GM03348 (cell line): ENCODE measurements at places on chromosomes 1 and 21.
A peak's percentile ranks its signal among the peaks of the same experiment; 100 is the strongest.

- peak; percentile 20 for DNase-seq
Measured at GRCh38 chr21:21688889-21689288, 690.7 kb downstream of the NCAM2 start.

DNA sequence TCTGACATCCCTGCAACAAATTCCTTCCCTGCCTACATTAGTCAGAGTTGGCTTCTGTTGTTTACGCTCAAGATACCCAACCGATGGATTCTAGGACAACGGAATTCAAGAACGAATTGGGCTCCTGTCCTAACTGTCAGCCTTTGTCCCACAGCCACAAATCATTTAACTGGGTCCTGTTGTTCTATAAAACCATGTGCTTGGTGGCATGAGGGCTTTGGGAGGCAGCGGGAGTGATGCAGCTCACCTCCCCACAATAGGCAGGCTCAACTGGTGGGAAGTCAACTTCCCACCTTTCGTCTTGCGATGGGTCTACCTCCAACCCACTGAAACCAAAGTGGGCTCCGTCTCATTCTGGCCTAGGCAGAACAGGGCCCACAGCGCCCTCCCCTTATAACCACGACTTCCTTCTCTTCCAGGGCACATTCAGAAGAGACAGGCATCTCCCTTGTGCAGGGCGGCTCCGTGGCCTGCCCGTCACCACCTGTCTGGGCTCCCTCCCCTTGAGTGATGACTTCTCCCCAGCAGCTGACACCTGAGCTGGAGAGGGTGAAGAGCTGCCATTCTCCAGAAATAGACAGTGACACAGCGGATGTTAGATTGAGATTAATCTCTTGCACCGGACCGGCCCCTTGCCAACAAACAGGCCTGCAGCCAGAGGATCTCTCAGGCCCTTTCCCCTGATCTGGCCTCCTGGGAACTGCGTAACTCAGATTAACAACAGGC is 26.5 kb downstream of the LRRC38 start:
- no peak for DNase-seq

GRCh38 chr21:42102076-42102475 is 31.0 kb downstream of the UMODL1 start:
- no peak for DNase-seq

DNA sequence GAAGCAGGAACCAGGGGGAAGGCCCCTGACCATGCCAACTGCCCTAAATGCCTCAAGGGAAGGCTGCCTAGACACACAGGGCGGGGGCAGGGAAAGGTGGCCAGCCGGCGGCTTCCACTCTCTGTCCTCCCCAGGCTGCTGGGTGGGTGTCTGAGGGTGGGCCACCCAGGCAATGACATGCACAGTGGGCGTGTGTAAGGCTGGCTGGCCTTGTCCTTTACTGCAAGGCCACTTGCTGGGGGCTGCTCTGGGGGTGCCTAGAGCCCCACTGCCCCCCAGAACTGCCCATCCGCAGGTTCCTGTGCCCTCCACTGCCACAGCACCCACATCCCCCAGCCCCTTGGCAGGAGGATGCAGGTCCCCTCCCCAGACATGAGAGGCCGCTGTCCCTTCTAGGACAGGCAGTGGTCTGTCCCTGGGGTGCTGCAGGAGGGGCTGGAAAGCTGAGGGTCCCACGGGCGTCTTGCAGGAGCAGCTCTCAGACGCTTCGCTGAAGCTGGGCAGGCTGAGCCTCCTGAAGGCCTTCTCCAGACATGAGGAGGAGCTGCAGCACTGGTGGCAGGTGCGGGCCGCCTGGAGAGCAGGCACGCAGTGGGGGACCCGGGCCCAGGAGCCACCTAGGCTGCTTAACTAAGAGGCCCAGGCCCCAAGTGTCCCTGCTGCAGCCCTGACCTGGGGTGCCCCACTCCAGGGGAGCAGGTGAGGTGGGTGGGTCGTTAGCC is 10.1 kb downstream of the CCDC27 start:
- no peak for DNase-seq

GRCh38 chr1:26529405-26529654 is 231 bp upstream of the RPS6KA1 start:
- DNase-seq: no peak

- no peak for DNase-seq
Measured at GRCh38 chr1:226164154-226164553, 22.4 kb downstream of the ACBD3 start.

DNA sequence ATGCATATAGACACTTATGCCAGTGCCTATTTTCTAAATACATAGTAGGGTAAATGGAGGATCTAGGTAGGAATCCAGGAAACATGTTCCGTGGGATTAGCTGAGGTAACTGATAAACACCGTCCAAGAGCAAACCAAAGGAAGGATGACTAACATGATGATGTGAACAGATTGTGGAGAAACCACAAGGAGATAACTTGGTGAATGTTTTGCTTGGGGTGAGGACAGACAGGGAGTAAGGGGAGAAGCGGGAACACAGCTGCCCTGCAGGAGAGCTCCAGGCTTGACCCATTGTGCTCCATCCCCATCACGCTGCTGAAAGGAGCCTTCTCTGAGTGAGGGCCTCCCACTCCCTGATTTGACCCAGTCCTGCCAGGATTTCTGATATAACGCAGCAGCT is 87.0 kb upstream of the ZC3H11B start:
- DNase-seq: no peak

- peak; percentile 83 for DNase-seq
Measured at GRCh38 chr1:68293609-68294366, 61.5 kb upstream of the WLS start.

DNA sequence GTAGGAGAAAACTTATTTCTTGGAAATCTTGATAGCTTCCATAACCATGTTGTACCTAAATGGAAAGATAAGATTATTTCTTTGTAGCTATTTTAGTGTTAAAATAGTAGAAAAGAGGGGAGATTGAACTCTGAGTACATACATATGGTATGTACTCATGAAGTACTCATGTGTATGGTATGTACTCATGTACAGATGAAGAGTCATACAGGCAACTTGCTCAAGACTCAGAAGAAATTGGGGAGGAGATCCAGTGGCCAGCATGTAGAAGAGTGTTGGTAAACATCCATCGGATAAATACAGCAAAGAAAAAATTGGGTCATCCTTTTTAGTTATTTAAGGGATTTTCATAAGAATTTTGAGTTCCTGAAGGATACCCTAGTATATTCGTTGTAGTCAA is 29.0 kb downstream of the MDM4 start:
- no peak for DNase-seq

DNA sequence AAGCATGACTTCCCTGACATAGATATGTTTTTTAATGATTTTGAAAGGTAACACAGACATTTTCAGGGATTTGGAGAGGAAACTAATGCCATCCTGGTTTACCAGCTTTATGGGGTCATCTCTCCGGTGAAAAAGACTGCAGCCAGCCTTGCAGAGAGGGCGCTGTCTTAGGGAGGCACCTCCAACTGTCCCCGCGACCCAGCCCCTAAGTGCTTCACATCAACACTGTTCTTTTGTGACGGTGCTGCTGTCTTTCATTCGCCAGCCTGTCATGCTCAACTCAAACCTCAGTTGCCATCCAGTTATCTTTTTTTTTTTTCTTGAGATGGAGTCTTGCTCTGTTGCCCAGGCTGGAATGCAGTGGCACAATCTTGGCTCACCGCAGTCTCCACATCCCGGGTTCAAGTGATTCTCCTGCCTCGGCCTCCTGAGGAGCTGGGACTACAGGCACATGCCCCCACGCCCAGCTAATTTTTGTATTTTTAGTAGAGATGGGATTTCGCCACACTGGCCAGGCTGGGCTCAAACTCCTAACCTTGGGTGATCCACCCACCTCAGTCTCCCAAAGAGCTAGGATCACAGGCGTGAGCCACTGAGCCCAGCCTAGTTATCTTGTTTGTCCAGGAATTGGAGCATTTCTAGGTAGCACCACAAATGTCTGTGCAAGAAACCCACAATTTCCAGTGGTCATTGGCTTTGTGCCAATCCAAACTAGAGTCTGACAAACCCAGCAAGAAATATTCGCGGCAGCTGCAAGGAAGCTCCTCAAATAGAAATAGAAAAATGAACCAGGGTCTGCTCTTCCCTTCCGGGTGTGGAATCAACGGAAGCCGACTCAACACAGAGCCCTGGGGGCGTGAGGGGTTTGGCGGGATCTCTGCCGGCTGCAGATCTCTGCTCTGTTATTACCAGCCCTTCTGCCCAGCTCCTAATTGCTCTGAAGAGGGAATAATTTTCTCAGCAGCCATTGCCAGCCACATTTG is 24.2 kb downstream of the PDE9A start:
- DNase-seq: no peak

GRCh38 chr21:24423546-24423945 is 1183.7 kb downstream of the MRPL39 start:
- DNase-seq: no peak
